ENCODE measurements at places on chromosomes 6 and 20. TPM values are rescaled to one million over a fixed set of nuclear protein-coding genes. Genes with fewer than 3 reads are reported as not detected.

- DNase-seq: no peak
These were observed 66.3 kb downstream of the MAP7 start for GRCh38 chr6:136483906-136484305.

GRCh38 chr6:107674995-107675738, 148.9 kb downstream of the SCML4 start:
- peak; percentile 91 for DNase-seq

- no peak for DNase-seq
These were observed 119.2 kb downstream of the TINAG start for GRCh38 chr6:54427396-54427937.

- DNase-seq: peak; percentile 57
These were observed 219.0 kb downstream of the BMP7 start for GRCh38 chr20:57047281-57048026.

The SLC22A2 gene
- polyA plus RNA-seq: not detected

The MCCD1 gene
- not detected for polyA plus RNA-seq

All from sigmoid colon (tissue), 7 donors.